ENCODE measurements at places on chromosomes 16 and 17.

GRCh38 chr16:8851761-8852403 is 16.9 kb downstream of the CARHSP1 start:
- DNase-seq: no peak

DNA sequence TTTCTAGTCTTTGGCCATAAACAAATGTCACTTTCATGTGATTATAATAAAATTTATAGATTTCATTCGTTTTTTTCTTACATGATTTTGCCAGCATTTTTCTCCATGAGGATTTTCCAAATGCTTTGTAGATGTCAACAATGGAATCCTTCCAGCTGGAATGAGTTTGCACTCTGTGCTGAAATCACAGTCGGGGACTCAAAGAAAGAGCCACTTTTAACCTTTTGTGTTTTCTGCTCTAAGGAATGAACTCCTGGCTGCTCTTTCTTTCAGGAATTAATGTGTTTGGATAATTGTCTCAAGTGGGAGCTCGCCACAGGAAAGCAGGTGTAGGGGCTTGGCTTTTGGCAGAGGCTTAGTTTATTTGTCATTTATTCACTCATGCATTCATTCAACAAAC is 372.3 kb upstream of the SALL1 start:
- no peak for DNase-seq

DNA sequence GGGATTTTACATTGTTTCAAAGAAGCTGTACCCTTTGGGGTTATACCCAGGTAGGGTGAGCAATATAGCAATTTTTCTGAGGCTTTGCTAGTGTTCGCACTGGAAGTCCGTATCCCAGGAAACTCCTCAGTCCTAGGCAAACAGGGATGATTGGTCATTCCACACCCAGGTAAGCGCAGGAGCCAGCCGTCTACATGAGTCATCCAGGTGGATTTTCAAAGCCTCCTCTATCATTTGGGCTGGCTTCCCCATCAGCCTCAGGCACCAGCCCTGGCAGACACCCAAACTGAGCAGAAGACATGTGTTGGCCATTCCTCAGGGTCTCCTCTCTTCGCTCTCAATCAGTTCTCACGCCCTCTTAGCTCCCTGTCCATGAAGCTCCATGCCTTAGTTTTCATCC is 135.6 kb downstream of the AIPL1 start:
- no peak for DNase-seq

DNA sequence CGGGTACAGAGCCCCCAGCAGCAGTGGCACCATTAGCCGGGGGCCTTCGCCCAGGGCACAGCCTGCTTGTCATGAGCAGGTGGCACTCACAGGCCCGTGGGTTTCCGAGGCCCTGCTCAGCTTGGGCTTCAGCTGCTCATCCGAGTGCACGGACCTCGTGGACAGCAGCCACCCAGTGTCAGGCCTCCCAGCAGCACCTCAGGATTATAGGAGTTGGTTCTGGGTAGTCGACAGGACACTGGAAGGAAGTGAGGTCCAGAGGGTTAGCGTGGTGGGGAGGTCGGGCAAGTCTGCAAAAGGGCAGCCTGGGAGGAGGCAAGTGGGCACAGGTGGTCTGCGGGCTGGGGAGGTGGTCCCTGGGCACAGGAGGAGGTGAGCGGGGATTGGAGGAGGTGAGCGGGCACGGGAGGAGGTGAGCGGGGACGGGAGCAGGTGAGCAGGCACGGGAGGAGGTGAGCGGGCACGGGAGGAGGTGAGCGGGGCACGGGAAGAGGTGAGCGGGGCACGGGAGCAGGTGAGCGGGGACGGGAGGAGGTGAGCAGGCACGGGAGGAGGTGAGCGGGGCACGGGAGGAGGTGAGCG is 5.1 kb upstream of the CPNE7 start:
- no peak for DNase-seq

DNA sequence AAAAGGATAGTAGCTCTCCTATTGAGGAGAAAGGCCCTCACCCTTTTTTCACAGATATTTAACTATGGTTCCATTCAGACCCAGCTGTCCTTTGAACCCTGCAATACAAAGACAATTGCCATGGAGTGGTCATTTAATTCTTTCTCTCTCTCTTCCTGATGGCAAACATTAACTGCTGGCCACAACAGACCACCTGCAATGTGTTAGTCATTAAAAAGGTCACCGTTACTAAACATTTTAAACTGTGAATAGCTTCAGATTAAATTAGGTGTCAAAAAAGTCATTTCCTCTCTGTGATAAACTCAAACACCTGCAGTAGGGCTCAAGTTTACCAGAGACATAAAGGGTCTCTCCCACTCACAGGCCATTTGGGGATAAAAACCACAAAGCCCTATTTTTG is 697.2 kb downstream of the TOX3 start:
- no peak for DNase-seq
